ENCODE measurements at places on chromosomes 16 and 17.

GRCh38 chr17:81940538-81941483, 3.7 kb upstream of the PYCR1 start:
- no peak for DNase-seq

DNA sequence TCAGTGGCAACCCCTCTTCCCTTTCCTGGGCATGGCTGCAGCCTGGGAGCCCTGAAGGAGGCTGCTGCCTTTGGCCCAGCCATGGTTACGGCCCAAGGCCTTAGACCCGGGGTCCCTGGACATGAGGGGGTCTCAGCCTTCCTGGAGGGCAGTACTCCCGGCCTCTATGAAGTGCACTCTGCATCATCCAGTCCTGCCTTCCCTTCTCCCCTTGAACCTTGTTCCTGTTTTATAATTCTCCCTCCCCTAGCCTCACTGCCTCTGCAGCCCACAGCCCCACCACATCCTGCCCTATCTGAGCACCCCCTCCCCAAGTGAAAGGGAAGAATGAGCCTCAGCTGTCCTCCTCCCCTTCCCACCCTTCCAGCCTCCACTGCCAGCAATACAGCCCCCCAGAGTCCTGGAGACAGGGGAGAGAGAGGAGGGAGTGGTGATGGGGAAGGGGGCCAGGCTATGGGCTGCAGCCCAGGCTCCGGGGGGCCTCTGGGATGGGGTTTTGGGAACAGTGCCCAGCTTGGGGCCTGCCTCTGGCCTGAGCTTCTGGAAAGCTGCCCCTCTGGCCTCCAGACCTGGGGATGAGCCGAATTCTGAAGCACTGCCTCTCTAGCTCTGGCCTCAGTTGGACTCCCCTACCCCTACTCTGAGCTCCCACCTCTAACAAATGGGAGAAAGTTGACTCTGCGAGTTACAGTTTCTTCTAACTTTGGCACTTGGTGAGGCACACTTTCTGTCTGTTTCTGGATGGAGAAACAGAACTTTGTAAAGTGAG, 7.6 kb downstream of the CCR7 start:
- no peak for DNase-seq

- no peak for DNase-seq
Observed at GRCh38 chr16:19524356-19524615, 544 bp downstream of the CCP110 start.

DNA sequence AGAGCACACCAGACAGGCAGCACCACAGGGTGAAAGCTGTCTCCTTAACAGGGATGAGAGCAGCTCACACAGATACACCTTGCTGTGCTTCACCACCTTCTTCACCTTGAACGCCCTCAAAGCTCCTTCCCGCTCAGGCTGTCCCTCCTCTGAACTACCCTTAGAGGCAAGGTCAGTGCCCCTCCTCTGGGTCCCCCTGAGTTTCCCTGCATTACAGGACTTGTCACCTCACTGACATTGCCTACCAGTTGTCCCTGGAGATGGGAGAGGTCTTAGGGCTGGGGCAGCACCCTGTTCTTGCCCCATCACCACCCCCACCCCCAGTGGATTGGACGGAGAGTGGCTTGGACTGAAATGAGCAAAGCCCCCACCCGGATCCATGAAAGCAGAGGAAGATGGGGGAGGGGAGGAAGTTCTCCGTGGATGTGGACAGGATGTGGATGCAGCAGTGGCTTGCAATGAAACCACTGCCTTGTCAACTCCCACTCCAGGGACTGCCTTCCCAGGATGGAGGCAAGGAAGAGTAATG, 73.2 kb upstream of the CDH5 start:
- no peak for DNase-seq

DNA sequence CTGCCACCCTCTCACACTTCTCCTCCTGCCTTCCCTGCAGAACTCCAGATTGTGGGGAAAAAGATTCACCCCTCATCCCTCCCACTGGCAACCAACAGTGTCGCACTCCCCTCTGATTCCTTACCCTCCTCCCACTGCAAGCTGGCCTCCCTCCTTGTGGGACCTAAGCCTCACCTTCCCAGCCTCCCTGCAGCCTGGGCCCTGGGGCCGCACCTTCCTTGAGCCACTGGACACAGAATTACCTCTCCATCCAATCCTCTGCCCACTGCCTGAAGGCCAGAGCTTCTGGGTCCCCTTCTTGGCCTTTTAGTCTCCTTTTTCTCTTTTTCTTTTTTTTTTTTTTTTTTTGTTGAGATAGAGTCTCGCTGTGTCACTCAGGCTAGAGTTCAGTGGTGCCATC, 33.9 kb downstream of the NGFR start:
- no peak for DNase-seq

DNA sequence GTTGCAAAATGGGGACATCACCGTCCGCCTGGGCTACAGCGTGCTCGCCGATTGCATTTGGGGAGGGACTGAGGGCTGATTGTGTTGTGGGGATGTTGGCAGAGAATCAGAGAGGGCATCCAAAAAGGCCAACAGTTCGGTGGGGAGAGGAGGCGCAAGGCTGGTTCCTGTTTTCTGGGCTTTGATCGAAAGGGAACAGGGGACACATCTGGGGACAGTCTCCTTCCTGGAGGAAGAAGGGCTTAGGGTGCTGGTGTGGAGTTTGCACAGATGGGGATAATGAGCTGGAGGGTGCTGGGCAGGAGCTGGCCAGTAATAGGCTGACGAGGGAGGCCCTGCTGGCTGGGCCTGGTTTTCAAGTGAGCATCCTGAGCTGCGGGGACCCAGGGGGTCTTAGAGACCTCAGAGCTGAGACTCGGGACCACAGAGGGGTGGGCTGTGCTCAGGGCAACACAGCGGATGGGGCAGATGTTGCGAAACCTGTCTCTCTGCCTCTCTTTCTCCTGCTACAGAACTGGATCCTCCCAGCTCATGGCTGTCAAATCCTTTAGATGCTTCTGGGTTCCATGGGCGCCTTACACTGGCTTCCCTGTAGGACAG, 288.7 kb downstream of the SEC14L1 start:
- DNase-seq, result no peak

GRCh38 chr17:60720763-60721531, 43.3 kb downstream of the BCAS3 start:
- DNase-seq, result peak; percentile 4

DNA sequence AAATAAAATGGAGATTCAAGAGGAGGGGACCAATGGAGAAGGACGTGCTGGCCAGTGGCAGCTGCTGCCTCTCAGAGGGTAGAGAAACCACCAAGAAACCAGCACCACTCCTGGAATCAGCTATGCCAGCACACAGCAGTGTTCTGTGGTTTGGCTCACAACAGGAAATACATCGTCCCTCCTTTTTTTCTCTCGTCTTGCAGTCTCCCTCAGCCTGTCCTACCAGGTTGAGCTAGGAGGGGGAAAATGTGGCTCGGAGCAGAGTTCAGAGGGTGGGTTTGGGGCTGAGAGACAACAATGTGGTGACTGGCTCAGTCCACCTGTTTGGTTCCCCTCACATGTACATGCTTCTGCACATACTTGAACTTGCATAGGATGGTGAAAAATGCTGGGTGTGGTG, 19.9 kb upstream of the SLC16A5 start:
- DNase-seq, result no peak

DNA sequence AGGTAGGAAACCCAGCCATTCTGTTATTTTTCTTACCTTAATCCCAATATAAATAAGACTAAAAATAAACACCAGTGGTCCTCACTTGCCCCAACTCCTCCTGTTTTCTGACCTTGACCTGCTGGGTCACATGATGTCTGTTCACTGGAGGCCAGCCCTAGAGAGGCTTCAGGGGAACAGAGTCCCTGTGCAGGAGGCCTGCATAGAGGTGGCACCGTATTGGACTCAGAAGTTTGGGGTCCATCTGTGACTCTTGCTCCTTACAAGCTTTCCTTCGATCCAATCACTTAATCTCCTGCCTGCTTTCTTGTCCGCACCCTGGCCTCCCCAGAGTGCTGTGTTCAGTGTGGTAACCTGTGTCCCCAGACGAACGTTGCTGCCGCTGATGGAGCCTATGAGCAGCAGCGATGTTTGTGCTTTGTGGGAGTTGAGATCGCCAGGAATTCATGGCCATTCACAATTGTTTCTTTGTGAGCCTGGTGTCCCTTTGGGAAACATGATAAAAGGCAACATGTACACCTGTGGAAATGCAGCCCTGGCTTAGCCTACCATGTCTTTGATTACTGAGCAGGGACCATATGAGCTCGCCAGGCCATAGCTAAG, 4.7 kb downstream of the IGSF6 start:
- DNase-seq, result no peak

- no peak for DNase-seq
Observed at GRCh38 chr17:15782866-15783265, 50.8 kb downstream of the TBC1D26 start.

- no peak for DNase-seq
Observed at GRCh38 chr17:9700754-9701476, 55.6 kb downstream of the USP43 start.

DNA sequence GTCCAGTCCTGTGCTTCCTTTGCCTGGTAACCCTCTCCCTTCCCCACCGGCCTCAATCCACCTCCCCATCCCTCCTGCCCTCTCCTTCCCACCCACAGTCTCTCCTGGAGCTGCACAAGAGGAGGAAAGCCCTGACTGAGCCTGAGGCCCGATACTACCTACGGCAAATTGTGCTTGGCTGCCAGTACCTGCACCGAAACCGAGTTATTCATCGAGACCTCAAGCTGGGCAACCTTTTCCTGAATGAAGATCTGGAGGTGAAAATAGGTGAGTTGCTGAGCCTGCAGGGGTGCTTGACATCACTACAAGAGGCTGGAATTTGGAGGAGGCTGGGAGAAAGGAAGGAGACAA, 1.3 kb downstream of the PLK1 start:
- DNase-seq, result no peak

GRCh38 chr16:6964679-6965078, 368.0 kb upstream of the RBFOX1 start:
- no peak for DNase-seq

DNA sequence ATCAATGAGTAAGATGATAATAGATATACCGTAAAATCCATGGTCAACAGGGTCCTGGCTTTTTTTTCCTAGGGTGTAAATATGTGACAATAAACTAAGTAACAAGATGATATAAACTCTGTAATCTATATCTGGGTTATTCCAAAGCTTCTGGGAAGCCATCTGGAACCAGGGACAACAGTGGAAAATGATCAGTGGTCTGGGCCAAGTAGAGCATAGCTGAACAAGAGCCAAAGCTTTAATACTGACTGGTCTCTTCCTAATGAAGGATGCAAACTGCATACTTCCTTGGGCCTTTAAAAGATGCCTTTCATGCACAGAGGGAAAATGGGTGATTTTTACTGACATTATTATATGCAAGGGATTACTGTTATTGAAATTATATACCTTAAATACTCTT, 8.9 kb downstream of the CA10 start:
- no peak for DNase-seq

DNA sequence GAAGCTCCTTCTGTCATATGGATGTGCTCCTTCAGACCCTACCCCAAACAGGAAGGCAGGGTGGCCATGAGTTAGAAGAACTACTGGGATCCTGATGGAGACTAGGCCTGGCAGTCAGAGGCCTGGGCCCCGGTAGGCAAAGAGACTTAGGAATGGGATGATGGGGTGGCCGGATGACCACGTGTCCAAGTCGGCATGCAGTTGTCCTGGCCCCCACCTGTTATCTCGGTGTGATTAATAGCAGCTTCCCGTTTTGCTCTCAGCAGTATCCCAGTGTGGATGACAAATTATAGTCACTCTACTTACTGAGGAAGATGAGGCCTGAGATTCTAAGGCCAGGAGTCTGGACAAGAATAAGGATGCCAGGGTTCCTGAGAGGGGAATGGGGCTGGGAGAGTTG, 1.5 kb downstream of the TNFSF12 start:
- no peak for DNase-seq

DNA sequence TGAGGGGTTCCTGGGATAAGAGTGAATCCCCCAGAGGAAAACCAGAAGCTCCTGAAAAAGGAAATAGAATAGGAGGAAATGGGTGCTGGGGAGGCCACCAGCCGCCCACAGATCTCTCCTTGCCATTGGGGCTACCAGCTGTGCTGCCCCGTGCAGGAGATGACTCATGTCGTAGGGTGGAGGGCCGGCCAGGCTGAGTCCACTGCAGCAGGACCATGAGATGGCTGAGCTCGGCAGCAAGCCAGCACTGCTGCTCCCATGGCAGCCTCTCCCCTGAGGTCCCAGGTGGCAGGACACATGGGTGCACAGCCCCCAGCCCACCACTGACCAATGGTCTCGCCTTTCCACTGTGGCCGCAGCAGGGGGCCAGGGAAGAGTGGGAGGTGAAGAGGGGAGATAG, 95.5 kb downstream of the GNAO1 start:
- peak; percentile 21 for DNase-seq

DNA sequence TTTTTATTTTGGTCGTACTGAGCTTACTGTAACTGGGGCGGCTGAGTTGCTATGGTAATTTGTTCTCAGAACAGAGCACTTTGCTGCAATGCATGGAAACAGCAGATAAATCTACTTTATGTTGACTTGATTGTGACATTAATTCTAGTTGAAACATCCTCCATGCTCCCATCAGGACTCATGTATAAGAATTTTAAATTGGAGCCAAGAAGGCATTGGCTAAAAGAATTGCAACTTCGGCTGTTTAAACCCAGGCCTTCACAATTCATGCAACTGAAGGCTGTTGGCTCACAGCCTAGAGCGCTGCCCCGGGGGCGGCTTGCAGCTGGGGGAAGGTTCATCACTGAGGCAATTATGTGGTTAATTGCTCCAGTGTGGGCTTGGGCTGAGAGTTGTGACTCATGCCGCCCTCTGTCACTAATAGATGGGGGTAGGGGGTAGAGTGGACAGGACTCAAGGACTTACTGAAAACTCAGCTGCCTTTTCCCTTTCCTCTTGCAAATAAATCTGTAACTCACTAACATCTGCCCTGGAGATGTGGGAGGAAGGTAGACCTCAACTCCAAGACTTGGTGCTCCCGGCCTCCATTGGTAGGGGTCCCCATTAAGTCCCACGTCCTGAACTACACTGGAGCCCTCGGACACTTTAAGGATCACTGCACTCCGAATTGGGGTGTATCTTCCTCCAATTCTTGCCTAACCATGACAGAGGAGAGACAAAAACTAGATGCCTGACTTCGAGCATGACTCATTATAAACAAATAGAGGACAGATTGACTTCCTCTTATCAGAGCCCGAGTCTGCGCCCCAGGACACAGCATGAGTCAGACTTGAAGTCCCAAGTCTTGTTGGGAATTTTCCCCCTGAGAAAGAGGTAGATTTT, 37.5 kb downstream of the ERCC4 start:
- no peak for DNase-seq

DNA sequence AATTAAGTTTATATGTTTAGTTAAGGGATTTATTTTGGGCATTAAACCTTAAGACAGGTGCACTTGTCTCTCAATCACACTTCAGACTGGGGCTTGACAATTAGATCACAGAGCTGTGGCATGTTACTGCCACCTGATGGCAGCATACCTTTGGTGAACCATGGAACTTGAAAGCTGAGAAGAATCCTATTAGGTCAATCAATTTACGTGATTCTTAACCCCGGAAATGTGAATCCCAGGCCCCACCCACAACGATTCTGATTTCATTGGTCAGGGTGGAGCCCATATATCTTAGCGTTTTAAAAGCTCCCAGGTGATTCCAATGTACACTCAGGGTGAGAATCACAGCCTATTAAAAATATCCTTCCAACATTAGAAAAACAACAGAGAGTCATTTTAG, 91.0 kb downstream of the GSG1L start:
- DNase-seq, result no peak

GRCh38 chr16:73711406-73712080, 585.1 kb upstream of the PSMD7 start:
- DNase-seq, result no peak
